ENCODE measurements at places on chromosomes 1 and 21.

GRCh38 chr1:49060766-49061165 lies 284.1 kb upstream of the BEND5 start:
- peak; percentile 70 for DNase-seq

GRCh38 chr1:116382857-116383483 lies 9.9 kb downstream of the ATP1A1 start:
- peak; percentile 54 for DNase-seq

GRCh38 chr1:210292231-210292871 lies 36.4 kb upstream of the HHAT start:
- DNase-seq: no peak

DNA sequence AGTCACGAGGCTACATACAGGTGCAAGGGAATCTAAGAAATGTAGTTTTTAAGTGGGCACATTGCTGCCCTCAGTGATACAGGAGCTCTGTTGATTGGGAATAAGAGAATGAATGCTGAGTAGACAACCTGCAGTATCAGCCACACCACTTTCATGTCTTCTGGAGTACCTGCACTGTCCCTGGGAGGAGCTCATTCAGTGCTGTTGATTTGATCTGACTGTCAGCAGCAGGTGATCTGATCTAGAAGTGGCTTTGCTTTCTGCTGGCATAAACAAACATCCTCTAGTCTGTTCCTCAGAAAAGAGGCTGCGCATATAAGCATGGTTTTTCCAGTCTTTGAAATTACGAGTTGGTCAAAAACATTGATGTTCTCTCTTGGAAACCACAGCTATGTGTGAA lies 35.5 kb upstream of the LRRC52 start:
- DNase-seq: no peak

DNA sequence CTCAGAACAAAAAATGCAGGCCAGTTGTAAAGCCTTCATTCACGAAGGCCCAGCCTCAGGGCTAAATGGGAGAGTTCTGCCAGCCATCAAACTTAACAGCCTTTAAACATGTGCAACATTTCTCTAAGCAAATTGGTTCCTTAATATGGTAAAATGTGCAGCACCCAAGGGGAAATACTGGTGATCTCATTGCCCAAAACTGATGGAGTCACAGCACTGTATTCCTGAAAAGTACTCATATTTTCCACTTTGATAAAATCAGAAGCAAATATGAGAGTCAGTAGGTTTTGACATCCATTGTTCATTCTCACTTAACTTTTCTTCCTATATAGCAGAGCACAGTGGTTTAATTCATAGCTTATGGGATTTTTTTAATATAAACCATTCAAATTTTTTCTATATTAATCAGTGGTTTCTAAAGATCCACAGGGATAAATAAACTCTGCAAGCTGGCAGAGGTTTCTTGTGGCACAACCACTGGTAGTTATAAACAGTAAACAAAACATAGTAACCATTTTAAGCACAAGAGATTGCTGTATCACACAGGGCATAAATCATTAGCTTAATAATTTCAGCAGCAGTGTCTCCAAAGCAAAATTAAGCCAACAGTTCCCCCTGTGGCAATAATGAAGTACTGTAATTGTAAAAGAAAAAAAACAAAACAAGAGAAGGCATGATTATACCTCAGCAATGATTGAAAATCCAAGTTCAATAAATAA lies 106.9 kb upstream of the LYPLAL1 start:
- peak; percentile 79 for DNase-seq

DNA sequence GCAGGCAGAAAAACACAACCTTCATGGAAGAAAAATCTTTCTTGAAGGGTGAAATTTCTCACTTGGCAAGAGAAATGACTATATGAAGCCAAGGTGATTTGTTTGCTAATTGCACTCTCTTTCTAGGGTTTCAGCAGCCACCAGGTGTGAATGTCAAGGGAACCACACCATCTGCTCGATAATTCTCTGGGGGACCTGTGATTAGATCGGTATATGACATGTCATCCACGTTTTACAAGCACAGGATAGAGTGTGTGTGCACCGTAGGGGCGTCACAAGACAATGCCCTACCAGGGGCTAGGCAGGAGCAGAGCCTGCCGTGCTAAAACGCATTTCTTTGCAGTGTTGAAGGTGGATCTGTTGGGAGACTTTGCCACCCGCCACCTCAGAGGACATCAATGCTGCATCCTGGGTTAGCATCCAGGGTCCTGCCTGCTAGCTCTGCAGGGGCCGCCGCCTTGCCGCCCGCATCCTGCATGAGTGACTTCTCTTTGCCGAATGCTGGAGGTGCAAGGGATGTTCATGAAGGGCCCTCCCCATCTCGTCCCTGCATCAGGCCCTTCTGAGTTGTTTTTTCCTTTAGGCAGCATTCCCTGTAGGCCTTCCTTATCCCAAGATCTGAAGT lies 37.8 kb upstream of the CCSAP start:
- no peak for DNase-seq

- DNase-seq: no peak
Measured at GRCh38 chr1:28591708-28592320, at the start of gene RAB42. TSS of gene RAB42 (plus strand) at chr1:28592265. CDS start at chr1:28592512, 247 bp downstream.

DNA sequence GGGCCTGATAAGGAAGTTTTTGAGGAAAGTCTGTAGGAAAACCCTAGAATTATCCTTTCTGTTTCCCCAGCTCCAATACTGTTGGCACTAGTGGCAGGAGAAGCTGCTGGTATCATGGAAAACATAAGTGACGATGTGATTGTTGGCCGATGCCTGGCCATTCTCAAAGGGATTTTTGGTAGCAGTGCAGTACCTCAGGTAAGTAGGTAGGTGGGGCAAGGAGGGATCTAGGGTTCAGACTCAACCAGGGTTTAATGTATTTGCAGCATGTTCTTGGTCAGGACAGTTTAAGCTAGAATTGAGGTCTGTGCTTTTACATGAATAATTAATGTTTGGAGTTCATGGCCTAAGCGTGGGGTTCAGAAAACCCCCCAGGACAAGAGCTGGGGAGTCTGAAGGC lies 62.1 kb downstream of the KDM1A start:
- DNase-seq: no peak

DNA sequence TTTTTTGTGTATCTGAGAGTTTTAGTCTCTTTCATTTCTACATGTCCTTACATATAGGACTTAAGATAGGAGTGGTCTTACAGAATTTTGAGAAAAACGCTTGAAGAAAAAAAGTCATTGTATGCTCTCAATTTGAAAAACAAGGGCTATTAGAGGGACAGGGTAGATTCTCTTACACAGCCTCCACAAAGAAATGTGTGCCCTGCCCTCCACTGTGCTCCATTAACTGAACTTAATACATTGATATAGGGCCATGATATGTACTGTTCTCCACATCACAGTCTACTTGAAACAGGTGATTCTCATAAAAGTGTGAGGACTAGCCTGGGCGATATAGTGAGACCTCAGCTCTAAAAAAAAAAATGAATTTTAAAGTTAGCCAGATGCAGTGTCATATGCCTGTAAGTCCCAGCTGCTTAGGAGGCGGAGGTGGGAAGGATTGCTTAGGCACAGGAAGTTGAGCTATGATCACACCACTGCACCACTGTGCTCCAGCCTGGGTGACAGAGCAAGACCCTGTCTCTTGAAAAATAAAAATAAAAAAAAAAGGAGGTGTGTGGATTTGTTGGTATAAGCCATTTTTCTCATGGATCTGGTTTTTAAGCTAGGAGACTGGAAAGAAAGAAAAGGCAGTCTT lies 77.0 kb downstream of the HMCN1 start:
- DNase-seq: no peak

- DNase-seq: peak; percentile 13
Measured at GRCh38 chr1:44239961-44240371, 26.7 kb downstream of the DMAP1 start.

- DNase-seq: peak; percentile 67
Measured at GRCh38 chr1:154405747-154406571, 816 bp downstream of the IL6R start.

GRCh38 chr1:212481438-212481767 lies 48.7 kb downstream of the NENF start:
- DNase-seq: peak; percentile 35

GRCh38 chr1:163094589-163094988 lies 25.4 kb downstream of the RGS4 start:
- no peak for DNase-seq

DNA sequence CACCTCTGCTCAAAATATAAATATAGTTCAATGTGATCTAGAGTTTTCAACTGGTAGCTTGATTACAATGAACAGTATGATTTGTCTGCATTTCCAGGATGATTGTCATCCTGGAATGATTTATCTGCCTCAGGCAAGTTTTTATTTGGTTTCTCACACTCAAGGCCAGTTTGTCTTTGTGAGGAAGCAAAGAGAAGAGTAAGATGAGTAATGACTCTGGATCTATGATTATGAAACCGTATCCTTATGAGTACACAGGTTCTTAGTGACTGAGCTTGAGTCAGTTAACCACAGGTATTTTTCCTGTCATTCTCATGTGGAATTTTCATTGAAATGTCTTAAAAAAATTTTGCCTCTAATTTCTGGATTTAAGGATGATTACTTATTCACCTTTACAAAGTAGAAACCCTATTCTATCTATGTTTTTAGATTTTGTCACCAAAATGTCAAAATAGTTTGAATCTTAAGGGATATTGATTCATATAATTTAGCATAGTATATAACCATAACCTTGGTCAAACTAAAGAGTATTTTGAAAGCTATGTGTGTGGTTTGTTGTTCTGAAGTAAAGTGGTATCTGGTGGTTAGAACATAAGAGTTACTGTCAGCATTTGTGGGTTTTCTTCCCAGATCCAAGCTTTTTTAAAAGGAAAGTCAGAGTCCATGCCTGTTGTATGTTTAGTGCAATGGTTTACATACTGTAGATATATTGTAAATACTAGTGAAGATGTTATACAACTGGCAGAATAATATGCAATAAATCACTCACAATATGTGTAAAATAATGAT lies 145.0 kb downstream of the RASAL2 start:
- DNase-seq: peak; percentile 92

Data from cardiac fibroblast (primary cell).